ENCODE measurements at places on chromosomes 4 and X.

- no peak for DNase-seq
Observed at GRCh38 chr4:153579872-153580271, 104.2 kb upstream of the TLR2 start.

GRCh38 chrX:45198301-45198700, 2.4 kb downstream of the DIPK2B start:
- DNase-seq, result no peak

DNA sequence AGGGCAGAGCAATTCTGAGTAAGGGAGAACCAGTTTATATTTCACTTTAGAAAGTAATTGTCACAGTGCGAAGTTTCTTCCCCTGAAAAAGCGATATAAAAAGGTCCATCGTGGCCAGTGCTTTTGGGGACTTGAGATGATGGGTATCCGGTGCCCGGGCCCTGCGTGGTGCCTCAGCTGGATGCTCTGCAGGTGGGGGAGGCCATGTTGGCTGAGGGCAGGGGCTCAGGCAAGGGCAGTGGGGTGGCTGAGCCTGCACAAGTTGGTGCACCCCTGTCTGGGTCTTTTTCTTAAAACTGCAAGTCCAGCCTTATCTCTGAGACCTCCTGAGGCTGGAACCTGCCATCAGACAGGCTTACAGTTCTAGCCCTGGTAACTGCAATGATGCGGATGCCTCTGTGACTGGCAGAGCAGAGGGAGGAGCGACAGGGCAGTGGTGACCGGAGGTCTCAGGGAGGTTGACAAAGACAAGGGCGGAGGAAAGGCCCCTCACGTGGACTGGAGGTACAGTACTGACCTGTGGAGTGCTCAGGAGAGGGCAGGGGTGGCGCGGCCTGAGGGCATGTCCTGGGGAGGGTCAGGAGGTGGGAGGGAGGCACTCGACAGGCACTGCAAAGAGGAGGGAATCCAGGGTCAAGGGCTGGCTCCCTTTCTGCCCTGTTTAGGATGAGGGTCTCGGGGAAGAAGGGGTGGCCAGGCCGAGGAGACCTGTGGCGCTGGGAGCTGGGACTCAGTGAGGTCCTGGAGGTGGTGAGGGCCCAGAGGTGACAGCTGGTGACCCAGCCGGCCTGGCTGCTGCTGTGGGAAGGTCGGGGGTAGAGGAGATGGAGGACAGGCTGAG, 1.8 kb downstream of the RGS12 start:
- no peak for DNase-seq

GRCh38 chrX:133516686-133517085, 101.4 kb upstream of the GPC4 start:
- no peak for DNase-seq

- no peak for DNase-seq
Observed at GRCh38 chr4:55865228-55865806, 11.9 kb downstream of the EXOC1 start.

DNA sequence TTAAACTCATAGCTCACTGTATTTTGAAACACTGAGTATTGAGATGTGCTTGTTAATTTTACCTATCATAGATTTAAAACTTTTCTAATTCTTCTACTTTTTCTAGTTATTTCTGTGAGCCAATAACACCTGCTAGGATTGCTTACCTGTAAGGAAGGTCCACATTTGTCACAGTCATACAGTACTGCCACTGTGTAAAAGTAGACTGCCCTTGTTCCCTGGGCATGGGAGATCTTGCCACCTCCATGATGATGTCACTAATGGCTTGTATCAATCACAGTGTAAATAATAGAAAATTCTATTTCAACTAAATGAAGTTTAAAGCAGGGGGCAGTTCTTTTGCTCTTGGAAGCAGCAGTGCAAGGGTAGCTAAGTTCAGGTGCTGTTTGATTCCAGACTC, 35.9 kb downstream of the GK start:
- no peak for DNase-seq

GRCh38 chr4:5995901-5996623, 22.2 kb downstream of the C4orf50 start:
- no peak for DNase-seq

GRCh38 chr4:112127803-112128202, 17.5 kb upstream of the FAM241A start:
- DNase-seq, result no peak

GRCh38 chrX:67784712-67785111, 240.9 kb downstream of the AR start:
- no peak for DNase-seq

- no peak for DNase-seq
Observed at GRCh38 chr4:128155231-128155855, 94.2 kb downstream of the LARP1B start.

DNA sequence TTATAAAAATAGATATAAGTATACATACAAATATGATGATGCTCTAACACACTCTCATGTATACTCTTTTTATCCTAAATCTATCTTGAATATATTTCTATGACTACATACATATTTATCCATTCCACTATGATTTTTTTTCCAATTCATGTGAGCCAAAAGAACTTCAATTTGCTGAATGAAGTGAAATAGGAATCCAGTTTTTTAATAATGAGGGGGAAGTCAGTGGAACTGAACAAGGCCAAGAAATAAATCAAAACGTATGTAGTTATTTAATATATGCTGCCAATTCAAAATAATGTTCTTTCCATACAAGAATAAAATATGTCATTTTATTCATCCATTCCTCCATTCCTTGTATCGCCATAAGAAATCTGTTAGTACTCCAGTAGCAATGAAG, 6.1 kb upstream of the PALLD start:
- no peak for DNase-seq

GRCh38 chr4:53914313-53915016, 149.9 kb downstream of the CHIC2 start:
- DNase-seq, result no peak

DNA sequence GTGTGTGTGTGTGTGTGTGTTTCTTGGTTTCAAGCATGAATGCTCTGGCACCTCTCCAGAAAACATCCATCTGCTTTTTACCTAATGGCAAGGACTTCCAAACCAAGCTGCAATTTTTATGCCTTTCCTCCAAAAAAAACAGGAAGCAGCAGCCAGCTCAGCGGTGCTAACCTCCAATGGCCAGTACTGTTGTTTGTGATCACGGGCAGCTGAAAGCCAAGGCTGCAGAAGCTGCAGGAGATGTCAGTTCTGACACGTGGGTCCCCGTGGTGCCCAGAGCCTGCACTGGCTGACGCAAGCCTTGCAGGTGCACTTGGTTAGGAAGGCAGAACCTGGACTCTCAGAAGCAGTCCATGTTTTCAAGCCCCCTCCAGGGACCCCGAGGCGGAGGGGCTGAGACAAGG, 313.6 kb upstream of the DDX53 start:
- peak; percentile 66 for DNase-seq

- DNase-seq, result no peak
Observed at GRCh38 chr4:78650106-78651024, 98.8 kb downstream of the ANXA3 start.

DNA sequence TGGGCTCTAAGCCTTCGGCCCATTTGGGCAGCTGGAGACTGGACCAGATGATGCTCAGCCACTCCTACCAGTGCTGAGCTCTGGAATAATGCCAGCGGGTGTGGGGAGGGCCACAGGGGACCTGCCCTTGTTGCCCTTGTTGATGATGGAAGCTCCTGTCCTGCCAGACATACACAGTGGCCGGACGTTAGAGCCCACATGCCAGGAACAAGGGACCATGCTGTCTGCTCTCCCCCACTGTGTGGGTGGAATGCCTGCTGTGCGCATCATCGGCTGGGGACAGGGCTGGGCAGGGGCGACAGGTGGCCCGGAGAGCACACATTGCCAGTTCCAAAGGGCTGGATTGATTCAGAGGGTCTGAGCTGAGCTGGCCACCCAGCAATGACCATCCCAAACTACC, 2.0 kb downstream of the ABLIM2 start:
- DNase-seq, result no peak

DNA sequence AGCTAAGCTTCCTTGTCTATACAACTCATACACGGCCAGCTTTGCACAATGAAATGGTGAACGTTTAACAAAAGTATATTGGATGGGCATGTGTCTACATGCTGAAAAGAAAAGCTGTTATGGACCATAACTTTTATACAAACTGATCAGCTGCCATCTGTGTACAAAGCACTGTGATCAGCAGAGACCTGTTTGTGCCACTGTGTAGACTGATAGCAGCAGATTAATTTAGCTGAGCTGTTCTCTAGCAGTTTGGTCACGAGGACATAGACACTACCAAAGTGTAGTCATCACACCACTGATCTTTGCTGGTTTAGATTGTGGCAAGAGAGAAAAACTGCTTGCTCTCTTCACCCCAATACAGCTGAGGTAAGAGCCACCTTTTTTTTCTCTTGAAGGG, 124.5 kb downstream of the RAPGEF2 start:
- no peak for DNase-seq

DNA sequence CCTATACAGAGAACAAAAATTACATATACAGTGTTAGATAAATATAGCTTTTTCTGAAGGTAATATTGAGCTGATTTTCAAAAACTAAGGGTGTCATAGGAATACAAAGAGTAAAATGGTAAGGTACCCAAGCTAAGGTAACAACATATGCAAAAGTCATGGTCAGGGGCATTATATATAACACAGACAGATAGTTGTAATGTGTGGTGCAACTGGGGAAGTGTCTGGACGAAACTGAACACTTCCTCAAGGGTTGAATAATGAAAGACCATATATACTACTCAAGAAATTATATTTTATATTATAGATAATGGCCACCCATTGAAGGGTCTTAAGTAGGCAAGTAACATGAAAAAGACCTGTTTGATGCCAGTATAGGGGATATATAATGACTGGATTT, 262.1 kb upstream of the CXXC4 start:
- DNase-seq, result no peak

GRCh38 chr4:123480706-123481418, 84.3 kb downstream of the SPRY1 start:
- DNase-seq, result no peak

- no peak for DNase-seq
Observed at GRCh38 chr4:8766610-8767009, 105.0 kb downstream of the HMX1 start.

DNA sequence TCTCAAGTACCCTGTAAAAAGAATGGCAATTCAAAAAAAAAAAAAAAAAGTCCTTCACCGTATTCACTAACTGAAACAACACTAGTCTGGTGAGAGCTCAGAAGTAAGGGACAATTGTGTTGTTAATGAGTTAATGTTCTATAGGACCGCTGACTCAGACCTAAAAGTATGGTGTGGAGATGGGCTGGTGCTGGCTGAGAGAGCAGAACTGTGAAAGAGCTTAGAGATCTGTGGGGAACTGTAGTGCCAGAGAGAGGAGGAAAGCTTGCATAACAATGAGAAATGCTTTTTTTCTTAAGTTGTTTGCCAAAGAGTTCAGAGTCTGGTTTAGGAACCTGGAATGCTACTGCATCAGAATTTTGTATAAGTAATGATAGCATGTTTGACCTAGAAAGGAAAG, 65.1 kb downstream of the LHFPL1 start:
- DNase-seq, result no peak

DNA sequence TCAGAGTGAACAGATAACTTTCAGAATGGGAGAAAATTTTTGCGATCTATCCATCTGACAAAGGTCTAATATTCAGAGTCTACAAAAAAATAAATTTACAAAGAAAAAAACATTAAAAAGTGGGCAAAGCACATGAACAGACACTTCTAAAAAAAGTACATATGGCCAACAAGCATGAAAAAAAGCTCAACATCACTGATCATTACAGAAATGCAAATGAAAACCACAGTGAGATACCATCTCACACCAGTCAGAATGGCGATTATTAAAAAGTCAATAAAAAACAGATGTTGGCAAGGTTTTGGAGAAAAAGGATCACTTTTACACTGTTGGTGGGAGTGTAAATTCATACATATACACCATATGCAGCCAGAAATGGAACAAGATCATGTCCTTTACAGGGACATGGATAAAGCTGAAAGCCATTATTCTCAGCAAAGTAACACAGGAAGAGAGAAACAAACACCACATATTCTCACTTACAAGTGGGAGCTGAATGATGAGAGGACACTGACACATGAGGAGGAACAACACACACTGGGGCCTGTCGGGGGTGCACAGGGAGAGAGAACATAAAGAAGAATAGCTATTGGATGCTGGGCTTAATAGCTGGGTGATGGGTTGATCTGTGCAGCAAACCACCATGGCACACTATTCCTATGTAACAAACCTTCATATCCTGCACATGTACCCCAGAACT, 41.6 kb upstream of the ITM2A start:
- no peak for DNase-seq

- no peak for DNase-seq
Observed at GRCh38 chrX:103685396-103685795, 1.1 kb downstream of the MORF4L2 start.

DNA sequence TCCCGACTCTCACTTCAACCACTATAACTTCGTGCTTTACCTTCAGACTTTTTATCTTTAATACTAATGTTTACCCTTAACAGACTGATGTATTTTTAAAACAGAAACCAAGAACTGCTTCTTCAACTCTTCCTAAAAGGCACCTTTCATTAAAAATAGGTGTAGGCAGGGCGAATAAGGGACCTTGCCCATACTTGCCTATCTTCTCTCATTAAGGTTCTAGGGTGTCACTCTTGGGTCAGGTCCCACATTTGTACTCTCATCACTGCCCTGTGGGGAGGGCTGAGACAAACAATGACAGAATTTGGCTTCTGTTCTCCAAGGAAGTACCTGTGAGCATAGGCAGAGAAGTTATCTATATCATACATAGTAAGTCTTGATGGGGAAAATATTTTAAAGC, 69.7 kb downstream of the ANKRD50 start:
- no peak for DNase-seq

DNA sequence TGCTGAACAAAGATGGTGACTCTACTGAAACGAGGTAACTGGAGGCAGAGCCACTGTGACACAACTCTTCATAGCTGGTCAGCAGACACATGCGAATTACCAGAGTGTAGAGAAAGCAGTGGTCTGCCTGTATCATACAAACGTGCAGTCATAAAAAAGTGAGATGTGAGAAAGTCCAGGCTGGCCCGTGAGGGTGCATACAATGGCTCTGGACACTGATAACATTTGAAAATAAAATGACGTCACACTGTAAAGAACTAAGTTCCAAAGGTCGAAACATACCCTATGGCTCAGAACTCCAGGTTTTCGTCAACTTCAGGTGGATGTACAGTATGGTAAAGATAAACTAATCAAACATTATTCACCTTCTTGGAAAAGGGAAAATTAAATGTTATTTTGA, 95.7 kb downstream of the SHISA3 start:
- DNase-seq, result no peak

GRCh38 chrX:139506333-139506732, 24.2 kb upstream of the F9 start:
- DNase-seq, result no peak

GRCh38 chr4:64417974-64418373, 8.7 kb upstream of the TECRL start:
- no peak for DNase-seq

- no peak for DNase-seq
Observed at GRCh38 chr4:136725286-136726081, 806.8 kb downstream of the PCDH18 start.

GRCh38 chr4:163554870-163555465, 60.5 kb downstream of the TMA16 start:
- DNase-seq, result no peak

- DNase-seq, result no peak
Observed at GRCh38 chrX:54708404-54708803, 89.7 kb downstream of the ITIH6 start.
